ENCODE measurements at places on chromosomes 1 and 21.

GRCh38 chr1:161307230-161307768 is 2.5 kb downstream of the MPZ start:
- no peak for DNase-seq

DNA sequence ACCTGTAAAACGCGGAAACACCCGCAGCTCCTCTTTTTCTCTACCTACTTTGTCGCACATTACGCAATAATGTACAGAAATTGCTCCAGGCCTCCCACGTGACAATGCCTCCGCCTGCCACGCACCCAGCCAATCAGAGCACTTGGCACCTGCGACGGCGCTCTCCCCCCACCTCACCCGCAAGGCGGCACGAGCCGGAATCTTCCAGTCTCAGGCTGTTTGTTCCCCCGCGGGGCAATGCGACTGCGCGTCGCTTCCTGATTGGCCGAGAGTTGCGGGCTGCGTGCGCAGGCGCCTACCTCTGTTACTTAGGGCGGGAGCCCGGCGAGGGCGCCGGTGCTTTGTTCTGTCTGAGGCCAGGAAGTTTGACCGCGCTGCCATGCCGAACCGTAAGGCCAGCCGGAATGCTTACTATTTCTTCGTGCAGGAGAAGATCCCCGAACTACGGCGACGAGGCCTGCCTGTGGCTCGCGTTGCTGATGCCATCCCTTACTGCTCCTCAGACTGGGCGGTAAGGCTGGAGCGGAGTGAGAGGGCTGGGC is at the start of gene MAEL:
MAEL (plus strand) TSS at position 307 of the 542 bp plus-strand sequence; CDS start at position 380, 73 bp downstream.
- DNase-seq, result no peak

GRCh38 chr1:228091084-228091483 is 8.6 kb downstream of the ARF1 start:
- no peak for DNase-seq

- DNase-seq, result no peak
Observed at GRCh38 chr1:59158321-59158720, 138.6 kb upstream of the FGGY start.

DNA sequence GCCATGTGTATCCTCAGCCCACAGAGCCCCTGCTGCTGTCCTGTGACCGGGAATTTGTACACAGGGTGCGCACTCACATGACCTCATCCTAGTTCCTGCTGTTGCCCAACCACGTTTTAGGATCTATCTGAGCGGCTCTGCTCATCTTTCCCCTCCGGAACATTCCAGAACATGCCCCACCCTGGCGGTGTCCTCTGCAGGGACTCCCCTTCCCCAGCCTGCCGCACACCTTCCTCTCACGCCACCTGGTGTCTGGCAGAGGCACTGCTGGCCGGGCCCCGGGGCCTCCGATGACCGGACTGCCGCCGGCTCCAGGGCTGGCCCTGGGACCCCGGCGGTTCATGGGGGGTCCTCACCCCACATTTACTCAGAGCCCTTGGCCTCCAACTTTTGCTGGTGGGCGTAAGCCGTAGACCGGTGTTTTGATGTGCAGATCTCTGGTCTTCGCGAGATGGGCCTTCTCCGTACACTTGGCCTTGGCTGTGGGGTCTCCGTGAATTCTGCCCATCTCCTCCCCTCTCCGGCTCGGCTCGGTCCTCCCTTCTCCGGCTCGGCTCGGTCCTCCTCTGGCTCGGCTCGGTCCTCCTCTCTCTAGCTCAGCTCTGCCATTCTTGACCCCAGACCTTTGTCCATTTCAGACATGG is 29.5 kb downstream of the ARHGEF16 start:
- no peak for DNase-seq

GRCh38 chr1:185040408-185040735 is 5.0 kb upstream of the RNF2 start:
- no peak for DNase-seq

DNA sequence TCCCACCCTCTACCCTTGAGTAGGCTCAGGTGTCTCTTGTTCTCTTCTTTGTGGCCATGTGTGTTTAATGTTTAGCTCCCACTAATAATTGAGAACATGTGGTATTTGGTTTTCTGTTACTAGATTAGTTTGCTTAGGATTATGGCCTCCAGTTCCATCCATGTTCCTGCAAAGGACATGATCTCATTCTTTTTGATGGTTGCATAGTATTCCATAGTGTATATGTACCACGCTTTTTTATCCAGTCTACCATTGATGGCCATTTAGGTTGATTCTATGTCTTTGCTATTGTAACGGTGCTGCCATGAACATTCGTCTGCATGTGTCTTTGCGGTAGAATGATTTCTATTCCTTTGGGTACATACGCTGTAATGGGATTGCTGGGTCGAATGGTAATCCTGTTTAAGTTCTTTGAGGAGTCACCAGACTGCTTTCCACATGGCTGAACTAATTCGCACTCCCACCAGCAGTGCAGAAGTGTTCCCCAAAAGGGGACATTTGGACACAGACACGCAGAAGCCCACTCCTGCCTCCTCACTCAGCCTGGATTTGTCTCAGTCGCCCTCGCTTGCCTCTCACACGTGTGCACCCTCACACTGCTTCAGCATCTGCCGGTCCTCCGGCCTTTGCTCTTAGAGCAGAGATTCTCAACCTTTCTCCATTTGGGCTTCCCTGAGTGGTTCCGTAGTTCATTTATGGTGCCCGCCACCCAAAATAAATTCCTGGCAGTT is 3.7 kb downstream of the MX2 start:
- no peak for DNase-seq

- no peak for DNase-seq
Observed at GRCh38 chr1:28365864-28366263, 3.7 kb upstream of the PHACTR4 start.

Measured in cortex of kidney (tissue), 1 donor.